ENCODE measurements at places on chromosomes 6 and 20. TPM values are rescaled to one million over a fixed set of nuclear protein-coding genes. Genes with fewer than 3 reads are reported as not detected.

The PCSK2 gene
- total RNA-seq: not detected

The TSBP1 gene
- total RNA-seq: not detected

The TASP1 gene
- total RNA-seq: 7.5 TPM

The ACSS2 gene
- total RNA-seq: 48.5 TPM

The RAB32 gene
- total RNA-seq: 78.3 TPM

The SLC17A3 gene
- not detected for total RNA-seq

The TSPO2 gene
- not detected for total RNA-seq

The CST5 gene
- total RNA-seq: not detected

The SNPH gene
- 5.5 TPM for total RNA-seq

- DNase-seq: no peak
These were observed 269.8 kb downstream of the CDH4 start for GRCh38 chr20:61521687-61522420.

DNA sequence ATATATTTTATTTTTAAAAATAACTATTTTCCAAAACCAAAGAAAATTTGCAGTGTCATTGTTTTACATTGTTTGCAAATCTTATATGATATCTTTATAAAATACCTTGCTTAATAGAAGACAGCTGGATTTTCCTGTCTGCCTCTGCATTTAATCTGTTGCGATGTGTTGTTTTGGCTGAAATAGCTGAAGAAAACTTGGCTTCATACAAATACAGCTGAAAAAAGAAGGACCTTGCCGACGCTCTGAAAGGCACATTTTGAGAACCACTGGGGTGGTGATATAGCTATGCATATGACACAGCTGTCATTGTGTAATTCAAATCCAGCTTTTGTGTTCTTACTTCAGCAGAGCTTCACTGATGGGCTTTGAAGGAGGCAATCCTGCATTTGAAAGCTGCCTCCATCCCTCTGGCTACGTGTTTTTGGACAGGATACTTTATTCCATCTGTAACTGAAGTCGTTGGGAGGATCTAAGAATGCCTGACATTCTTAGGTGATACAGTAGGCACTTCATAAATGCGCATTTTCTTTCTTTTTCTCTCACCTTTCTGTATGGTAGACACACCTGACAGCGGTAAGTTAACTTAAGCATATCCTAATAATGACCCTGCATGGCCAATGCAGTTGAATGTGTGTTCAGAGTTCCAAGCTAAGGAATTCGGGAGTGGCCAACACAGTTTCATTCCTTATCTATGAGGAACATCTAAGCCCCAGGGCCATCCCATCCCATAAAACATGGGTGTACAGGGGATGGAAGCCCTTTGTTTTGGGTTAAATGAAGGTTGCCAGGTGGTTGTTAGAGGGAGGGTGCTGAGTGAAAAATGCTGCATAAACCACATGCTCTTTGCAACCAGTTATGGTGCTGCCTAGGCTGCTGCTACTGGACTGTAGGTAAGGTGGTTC is 213.0 kb downstream of the TFAP2A start:
- no peak for DNase-seq

GRCh38 chr6:107816818-107817217 is 7.3 kb downstream of the SCML4 start:
- no peak for DNase-seq

GRCh38 chr6:138671351-138671750 is 102.2 kb upstream of the CCDC28A start:
- DNase-seq: no peak

DNA sequence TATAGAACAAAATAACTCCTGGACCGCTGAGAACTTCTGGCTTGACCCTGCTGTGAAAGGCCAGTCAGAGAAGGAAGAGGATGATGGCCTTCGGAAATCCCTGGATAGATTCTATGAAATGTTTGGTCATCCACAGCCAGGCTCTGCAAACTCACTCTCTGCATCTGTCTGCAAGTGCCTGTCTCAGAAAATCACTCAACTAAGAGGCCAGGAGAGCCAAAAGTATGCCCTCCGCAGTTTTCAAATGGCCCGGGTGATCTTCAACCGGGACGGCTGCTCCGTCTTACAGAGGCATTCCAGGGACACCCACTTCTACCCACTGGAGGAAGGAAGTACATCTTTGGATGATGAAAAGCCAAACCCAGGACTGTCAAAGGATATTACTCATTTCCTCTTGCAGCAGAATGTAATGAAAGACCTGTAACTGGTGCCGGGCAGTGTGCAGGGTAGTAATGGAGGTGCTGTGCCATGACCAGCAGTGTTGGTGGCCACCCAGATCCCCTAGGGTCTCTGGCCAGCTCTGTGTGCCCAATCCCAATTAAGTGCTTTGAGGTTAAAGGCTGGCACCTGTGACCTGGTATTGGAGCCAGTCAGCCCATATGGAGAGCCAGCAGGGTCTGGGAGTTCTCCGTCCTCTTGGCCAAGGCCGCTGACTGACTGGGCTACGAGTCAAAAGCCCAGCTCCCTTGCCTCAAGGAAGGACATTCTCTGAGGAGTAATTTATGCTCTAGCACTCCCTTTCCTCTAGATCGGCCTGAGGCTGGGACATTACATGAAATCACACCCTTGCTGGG is 87.1 kb downstream of the TRMT6 start:
- DNase-seq: peak; percentile 50

GRCh38 chr20:9928281-9928737 is 89.4 kb upstream of the PAK5 start:
- DNase-seq: no peak

DNA sequence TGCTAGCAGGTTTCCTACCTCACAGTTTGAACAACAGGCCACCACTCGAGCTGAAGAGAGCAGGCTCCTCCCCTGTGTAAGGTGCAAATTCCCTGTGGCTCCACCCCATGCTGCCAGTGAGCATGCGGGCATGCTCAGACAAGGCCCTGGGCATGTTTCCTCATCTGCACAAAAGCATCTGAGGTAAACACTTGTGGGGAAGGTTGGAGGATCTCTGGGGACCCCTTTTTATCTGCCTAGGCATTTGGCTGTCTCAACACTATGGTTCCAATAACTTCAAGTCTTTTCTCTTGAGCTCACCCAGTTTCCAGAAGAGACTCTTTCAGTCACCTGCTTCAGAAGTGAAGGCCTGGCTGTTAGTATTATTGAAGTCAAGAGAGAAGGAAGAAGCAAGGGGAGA is 9.4 kb downstream of the C6orf58 start:
- DNase-seq: no peak

- no peak for DNase-seq
These were observed 415.6 kb downstream of the GJA1 start for GRCh38 chr6:121851056-121851455.

DNA sequence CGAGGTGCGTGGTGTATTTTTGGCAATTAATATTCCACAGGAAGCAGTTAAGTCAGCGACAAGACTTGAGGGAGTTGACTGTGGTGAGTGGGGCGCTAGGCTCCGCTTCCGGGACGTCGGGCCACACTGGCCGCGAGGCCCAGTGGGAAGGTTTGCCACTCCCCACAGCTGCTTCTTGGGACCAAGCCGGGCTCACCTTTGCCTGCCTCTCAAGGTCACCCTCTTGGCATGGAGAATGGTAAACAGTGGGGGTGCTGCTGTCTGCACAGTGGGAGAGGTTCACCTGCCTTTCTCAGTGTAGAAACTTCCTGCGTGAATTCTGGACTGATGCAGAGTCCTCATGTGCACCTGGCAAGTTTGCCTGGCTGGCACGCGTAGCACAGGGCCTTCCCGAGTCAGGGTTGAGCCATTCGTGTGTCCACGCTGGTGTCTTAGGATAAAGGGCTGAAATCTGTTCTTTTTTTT is 6.4 kb downstream of the OSBPL2 start:
- DNase-seq: no peak

DNA sequence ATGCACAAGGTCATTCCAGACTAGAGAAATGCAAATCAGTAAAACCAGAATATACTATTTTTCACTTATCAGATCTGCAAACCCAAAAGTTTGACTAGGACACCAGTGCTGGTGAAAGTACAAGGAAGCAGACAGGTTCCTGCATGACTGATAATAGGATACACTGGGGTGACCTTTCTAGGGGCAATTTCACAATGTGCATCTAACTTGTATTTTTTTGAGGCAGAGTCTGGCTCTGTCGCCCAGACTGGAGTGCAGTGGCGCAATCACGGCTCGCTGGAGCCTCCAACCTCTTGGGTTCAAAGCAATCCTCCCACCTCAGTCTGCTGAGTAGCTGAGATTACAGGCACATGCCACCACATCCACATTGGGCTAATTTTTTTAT is 11.4 kb downstream of the COMMD7 start:
- no peak for DNase-seq

DNA sequence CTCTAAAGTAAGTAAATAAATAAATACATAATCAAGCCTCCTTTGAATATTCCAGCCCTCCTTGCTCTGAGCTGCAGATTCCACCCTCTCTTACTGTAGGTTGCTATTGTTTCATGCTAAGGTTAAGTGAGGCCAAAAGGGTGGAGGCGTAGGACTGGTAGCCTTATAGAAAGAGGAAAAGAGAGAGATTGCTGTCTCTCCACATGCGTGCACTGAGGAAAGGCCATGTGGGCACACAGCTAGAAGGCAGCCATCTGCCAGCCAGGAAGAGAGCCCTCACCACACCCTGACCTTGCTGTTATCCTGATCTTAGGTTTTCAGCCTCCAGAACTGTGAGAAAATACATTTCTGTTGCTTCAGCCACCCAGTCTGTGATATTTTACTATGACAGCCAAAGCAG is 87.4 kb upstream of the SHLD1 start:
- DNase-seq: no peak

DNA sequence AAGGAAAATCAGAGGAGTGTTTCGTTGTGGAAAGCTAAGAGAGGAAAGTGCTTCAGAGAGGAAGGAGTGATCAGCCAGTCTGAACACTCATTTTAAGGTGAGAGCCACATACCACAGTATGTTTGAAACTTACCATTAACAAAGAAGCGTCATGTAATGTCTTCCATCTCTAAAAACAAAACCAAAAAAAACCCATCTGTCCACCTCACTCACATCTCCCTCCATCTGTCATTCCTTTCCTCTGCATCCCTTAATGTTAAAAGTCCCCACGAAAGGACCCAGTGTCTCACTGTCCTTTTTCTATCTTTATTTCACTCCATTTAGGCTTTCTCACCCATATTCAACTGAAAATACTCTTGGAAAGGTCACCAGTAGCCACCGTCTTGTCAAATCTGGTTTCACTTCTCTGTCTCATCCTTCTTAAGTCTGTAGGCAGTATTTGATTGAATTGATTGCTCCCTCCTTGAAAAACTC is 59.4 kb upstream of the GNRH2 start:
- DNase-seq: no peak

DNA sequence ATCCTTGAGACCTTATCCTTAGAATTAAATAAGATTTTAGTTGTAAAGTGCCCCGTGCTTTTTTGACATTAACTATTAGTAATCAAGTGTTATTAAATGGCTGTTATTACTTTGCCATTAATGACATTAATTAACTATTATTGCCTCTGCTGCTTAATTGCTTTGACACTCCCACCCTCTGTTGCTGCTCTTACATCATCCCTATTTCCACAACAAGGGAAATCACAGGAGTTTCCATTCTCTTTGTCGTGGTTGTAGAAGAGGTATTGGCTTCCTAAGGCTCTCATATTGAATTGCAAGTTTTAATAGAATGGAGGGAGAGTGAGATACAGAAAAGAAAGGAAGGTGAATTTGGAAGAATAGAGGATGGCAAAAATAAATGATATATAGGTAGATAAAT is 545.8 kb downstream of the MMUT start:
- no peak for DNase-seq

DNA sequence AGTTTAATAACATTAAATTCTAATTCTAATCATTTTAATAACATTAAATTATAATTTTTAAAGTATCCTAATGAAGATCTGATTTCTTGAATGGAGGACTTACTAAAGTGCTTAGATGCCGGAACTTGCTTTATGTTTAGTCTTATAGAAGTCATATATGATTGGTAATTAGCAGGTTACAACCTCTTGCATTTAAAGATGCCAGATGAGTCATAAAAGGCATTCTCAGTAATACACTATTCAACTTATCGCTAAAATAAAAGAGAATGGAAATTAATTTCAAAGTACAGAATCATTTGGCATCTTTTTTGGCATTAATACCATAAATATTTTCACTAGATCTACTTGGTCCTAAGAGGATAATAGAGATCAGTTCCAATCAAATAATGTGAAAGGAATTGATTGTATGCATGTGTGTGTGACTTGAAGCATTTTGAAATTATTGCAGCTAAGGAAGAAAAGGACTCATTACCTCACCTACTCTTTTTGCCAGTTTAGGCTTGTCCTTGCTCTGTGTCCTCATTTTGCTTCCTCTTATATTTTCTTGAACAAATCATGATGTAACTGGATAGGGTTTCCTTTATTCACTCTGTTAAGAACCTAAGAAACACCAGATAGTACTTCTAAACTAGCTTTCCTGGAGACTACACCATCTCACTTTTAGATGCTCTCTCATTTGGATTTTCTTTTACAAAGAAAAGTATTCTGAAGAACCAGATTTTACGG is 2.7 kb downstream of the COL21A1 start:
- DNase-seq: no peak

DNA sequence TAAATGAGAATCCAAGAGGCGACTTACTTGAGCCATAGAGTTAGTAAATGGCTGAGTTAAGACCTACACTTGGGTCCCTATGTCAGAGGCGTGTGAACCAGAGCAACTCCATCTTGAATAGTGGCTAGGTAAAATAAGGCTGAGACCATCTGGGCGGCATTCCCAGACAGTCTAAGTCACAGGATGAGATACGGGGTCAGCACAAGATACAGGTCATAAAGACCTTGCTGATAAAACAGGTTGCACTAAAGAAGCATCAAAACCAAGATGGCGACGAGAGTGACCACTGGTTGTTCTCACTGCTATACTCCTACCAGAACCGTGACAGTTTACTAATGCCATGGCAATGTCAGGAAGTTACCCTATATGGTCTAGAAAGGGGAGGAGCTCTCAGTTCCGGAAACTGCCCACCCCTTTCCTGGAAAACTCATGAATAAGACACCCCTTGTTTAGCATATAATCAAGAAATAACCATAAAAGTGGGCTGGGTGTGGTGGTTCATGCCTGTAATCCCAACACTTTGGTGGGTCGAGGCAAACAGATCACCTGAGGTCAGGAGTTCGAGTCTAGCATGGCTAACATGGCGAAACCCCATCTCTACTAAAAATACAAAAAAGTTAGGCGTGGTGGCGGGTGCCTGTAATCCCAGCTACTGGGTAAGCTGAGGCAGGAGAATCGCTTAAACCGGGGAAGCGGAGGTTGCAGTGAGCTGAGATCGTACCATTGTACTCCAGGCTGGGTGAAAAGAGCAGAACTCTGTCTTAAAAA is 43.9 kb upstream of the EEF1A1 start:
- DNase-seq: no peak

DNA sequence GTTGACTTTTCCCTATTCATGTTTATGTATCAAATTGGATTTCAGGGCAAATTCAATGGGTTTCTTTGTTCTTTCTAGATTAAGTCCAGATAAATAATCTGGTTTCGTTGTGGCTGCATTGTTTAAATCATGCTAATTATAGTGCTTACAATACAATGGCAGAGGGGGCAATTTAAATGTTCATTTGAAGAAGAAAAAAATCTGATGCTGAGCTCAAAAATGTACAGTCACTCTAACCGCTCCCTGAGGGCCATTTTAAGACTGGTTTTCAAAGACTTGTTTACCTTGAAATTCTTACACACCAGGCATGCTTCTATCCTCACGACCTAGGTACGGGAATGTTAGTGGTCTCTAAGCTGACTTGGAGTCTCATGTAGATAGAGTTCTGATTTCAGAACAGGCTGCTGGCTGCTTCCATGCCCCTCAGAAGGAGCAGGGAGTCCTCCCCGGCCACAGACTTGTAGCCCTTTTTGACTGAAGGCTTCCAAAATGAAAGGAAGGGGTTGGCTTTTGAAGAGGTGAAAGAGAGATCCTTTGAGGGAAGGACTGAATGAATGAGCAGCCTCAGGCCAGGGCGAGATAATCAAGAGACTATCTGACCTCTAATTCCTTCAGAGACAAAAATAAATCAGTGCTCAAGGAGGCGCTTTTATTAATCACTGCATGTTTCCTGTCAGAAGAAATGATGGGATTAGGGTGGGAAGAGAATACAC is 86.1 kb upstream of the ZNF217 start:
- DNase-seq: no peak
